ENCODE measurements at places on chromosomes 3 and 15.

GRCh38 chr3:125622381-125622791 is 27.1 kb upstream of the OSBPL11 start:
- no peak for DNase-seq

GRCh38 chr15:75353604-75354003 is 6.8 kb downstream of the NEIL1 start:
- DNase-seq: no peak

DNA sequence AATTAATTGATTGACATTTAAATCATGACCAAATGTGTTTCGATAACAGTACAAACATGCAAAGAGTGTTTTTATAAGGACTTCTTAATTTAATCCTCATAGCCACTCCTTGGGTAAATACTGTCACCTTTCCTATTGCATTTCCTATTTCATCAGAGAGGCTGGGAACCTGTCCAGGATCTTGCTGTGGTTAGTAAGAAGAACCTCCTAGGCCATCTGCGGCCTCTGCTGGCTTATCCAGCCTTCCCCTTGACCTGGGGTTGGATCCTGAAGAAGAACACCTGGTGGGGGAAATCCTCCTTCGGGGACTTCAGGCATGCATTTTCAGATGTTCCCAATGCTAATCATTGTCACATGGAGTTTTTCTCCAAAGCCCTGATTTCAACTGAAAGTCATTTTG is 25.5 kb downstream of the GLDN start:
- DNase-seq: peak; percentile 33

DNA sequence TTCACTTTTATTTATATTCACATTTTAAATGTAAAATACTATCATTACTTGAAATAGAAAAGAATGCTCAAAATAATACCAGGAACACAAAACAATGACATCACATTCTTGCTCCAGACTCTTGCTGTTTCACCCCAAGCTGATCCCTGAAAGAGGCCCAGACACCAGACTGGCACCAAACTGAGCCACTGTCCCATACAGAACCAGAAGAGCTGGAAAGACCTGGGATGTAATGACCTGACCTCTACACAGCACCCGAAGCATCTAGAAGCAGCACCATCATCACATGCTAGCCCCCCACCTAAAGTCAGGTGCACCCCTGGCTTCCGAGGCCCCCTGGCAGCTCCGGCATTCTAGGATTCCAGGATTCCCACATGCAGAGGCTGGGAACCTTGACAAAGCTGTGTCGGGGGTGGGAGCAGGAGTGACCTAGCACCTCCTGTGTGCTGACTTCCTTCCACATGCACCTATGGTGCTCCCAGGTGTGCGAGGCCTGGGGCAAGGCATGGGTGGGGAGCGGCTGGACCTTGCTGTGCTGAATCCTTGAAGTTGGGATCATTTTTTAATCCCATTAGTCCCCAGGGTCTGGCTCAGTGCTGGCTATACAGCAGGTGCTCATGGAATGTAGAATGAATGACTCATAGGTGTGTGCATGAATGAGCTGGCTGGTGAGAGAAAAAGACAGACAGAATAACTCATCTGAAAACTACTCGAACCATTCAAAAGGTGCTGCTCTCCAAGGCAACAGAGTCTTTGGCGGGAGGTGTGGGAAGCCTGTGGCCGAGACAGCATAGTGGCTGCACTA is 144.7 kb upstream of the IQSEC1 start:
- no peak for DNase-seq

GRCh38 chr15:49458145-49458544 is 35.1 kb downstream of the FGF7 start:
- no peak for DNase-seq

DNA sequence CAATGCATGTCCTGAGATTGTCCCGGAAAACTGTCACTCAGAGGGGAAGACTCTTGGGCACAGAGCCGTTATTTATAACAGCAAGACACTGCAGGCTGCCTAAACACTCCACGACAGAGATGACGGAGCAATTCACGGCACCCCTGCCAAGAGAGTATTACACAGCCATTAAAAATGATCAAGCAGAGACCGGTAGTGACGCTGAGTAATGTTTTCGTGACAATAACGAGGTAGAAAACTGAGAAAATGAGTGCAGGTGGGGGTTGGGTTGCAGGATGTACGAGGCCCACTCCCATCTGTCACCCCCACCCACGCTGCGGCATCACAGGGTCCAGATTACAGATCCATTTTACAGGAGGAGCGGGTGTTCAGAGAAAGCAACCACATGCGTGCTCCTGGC is 58.9 kb upstream of the LINGO1 start:
- DNase-seq: no peak

- no peak for DNase-seq
Measured at GRCh38 chr15:59322056-59322759, 50.5 kb downstream of the MYO1E start.

GRCh38 chr15:48859426-48859825 is 18.5 kb upstream of the EID1 start:
- DNase-seq: no peak

DNA sequence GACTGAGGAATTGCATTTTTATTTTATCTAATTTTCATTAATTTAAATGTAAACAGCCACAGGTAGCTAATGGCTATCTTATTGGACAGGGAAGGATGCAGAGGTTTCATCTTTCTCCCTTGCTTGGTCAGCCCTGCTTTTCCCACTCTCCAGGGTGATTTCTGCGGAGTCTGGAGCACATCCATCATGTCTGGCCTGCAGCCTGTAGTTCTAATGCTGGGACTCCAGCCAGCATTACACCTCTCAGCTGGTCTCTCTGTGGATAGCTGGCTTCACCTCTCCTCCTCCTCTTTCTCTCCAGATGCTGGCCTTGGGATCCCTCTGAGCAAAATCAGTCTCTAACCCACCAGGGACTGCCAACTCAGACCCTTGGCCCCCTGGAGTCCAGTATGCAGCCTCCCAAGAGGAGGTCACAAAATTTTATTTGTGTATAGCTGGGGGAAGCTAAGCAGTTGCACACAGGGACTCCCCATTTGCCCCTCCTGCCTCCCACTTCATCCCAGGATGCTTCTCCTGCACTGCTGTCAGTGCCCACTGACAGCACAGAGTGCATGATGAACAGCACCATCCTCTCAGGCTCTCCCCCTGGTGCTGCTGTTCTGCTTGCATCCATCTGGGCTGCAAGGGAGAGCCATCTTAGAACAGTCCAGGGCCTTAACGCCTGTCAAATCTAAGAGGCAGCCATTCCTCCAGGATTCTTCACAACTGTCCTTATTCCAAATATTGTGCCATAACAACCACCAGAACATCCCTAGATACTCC is 1.7 kb downstream of the BFSP2 start:
- DNase-seq: no peak

Measured in AML-193 (cell line).